CD4-positive, alpha-beta T cell treated with Interleukin-4 for 1 hour (primary cell): ENCODE measurements at places on chromosomes 16 and 17.

DNA sequence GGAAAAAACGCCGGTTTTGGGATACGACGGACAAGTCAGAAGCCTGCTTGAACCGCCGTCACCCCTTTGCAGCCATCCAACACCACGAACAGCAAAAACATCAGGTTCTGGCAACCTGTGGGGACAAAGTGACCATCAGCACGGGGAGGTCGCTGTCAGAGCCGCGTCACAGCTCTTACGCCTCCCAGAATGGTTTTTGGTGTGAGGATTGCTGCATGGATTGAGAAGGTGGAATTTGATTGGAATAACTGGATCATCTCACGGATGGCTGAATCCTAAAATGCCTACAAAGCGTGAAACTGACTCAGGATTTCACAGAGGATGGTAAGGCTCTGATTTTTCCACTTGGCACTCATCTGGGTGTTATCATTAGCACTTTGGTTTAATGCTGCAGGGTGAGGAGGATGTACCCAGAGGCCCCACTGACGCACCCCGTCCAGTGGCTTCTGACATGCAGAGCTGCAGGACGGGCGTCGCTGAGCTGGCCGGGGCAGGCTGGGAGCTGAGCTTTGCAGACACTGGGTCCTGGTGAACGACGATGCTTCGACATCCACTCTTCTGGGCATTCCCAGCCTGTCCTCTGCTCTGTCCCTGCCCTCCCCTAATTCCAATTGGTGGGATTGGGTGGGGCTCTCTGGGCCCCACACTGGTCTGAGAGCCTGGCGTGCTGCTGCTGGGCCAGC is 73.4 kb upstream of the CREBBP start:
- no peak for DNase-seq

DNA sequence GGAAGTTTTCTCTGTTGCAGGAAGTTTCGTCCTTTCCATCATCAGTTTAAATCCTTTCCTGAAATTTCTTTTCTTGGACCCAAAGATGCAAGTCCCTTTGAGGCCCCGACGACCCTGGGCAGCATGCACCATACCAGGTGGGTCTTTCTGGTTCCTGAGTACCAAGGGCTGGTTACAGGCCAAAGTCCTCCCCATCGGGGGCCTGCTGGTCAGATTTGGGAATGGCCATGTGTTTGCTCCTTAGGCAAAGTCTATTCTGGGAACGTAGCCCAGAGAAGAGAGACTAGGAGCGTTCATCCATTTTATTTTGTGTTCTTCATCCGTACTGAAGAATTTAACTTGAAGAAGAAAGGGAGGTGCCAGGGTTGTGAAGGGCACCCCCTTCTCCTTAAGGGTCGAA is 17.5 kb upstream of the ADAM11 start:
- no peak for DNase-seq

DNA sequence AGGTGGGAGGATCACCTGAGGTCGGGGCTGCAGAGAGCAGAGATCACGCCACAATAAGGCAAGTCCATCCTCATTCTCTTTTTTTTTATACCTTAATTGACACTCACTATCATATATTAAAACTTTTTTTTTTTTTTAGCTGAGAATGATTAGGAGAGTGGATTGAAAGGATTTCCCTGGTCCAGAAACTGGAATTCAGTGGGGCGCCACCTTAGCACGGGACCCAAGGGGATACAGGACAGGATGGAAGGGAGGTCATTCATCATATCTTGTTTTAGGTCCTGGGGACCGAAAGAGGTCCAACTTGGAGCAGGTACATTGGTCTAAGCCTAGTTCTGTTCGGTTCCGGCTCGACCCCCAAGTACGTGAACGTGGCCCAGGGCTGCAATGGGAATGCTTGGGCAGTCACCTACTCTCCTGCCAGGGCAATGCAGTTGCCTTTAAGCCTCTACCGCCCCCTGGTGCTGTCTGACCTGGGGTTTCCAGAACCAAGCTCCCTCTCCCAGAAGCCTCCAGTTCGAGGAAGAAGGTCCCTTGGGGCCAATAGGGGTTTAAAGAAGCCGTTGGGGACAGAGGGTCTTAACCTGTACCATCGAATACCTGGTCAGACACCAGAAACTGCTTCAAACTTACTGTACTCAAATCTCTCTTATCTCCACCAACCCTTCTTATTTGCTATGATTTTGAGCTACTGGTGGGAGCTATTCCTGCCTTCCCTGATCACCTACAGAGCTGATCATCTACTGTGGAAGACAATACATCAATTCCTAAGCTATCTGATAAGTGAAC is 19.9 kb upstream of the GPATCH8 start:
- DNase-seq = peak; percentile 46

DNA sequence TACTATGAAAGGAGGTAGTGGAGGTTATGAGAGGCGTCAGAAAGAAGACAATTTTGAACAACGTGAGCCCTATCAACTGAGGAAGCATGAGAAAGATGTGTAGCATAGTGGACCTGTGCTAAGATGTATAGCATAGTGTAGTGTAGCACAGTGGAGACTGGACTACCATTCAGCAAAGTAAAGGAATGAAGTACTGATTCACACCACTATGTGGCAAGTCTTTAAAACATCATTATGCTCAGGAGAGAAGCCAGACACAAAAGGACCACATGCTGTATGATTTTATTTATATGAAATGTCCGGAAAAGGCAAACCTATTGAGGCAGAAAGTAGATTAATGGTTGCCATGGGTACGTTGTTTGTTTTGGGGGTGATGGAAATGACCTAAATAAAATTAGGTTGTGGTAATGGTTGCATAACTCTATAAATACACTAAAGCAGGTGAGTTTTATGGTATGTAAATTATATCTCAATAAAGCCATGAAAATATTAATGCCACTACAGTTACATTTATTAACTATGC is 20.4 kb upstream of the XYLT1 start:
- no peak for DNase-seq

DNA sequence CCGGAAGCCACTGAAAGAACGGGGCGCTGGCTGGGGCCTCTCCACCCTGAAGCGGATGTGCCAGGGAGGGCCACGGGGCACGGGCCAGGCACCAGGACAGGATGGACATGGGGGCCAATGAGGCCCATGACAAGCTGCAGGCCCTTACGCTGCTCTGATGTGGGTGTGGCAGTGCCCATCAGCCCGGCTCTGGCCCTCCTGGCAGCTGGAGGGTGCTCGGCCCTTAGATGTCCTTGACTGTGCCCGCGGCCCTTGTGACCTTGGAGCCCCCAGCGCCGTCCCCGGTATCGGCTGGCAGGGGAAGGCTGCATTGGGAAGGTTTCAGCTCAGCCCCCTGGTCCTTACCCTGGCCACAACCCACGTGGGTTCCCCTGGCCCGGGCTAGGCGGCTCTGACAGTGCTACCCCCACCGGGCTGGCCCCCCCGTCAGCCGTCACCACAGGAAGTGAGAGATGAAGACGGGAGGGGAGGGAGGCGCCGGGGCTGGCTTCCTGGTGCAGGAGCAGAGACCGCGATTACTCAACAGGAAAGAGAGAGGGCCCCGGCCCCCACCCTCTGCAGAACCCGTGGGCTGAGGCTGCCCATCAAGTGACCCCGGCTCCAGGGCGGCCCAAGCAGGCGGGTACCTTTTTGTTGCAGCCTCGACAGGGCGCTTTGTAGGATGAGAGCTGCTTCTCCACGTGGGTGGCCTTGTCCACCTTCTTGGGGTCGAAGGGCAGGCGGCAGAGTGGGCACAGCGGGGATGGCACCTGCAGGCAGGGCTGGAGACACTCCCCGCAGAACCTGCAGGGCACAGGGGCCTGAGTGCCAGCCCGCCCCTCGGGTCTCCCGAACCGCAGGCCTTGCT is 5.3 kb downstream of the RNF166 start:
- peak; percentile 94 for DNase-seq

DNA sequence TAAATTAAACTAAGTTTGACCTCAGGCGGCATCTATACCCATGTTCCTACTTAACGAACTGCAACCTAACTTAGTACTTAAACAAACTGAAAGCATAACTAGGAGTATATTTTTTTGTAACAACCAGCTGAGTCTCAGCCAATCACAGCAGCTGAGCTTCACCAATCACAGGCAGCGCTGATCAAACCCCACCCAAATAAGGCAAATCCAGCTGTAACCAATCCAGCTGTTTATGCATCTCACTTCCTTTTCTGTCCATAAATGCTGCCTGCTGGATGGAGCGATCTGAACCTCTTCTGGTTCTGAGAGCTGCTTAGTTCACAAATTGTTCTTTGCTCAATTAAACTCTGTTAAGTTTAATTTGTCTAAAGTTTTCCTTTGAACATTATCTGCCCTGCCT is 131.3 kb downstream of the PMP22 start:
- no peak for DNase-seq

DNA sequence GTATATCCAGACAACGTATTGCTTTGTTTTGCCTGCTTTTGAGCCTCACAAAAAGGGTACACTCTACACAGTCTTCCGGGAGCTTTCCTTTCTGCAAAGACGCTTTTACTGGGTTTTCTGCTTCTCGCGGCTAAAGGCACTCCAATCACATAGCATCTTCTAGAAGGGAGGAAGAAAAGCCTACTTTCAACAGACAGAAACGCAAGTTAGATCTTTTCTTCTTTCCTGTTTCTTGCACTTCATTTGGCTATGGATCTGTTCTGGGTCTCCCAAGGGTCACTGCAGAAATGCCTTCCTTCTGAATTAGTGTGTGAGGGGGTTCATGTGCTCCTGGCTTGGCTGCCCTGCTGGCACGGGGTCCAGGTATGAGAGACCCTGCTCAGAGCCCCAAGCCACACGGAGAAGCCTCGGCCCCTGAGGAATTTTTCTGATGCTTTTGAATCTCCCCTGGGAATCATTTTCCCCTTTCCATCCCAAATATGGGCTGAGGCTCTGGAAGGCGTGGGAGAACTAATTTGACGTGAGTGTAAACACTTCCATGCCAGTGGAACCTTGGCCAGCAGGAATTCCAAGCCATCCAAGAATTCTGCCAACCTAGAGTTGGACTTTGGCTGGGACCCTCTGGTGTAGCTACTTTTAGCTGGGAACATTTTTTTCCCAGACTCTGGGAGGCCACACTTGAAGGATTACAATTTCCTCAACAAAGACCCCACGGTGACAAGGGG is 49.6 kb upstream of the NKD1 start:
- no peak for DNase-seq

DNA sequence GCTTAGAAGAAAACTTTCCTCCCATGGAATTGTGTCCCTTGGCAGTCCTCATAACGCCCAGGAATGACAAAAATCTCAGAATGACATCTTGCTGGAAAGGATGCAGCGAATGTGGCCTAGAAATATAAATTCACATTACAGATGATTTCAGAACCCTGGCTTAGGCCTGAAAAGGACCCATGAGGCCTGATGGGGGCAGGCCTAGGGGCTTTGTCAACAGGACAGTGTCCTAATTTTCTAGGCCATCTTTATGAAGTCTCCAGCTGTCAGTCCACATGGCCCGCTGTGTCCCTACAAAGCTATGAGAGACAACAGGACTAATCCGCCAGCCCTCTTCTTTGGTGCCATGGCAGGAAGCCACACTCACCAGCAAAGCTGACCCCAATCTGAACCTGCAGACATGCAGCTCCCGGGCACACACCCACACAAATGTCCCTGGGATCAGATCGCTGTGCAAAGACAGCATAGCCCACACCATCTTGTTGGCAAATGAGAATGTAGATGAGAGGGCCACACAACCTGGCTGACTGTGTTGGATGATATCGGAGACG is 40.4 kb upstream of the DNAH17 start:
- no peak for DNase-seq

DNA sequence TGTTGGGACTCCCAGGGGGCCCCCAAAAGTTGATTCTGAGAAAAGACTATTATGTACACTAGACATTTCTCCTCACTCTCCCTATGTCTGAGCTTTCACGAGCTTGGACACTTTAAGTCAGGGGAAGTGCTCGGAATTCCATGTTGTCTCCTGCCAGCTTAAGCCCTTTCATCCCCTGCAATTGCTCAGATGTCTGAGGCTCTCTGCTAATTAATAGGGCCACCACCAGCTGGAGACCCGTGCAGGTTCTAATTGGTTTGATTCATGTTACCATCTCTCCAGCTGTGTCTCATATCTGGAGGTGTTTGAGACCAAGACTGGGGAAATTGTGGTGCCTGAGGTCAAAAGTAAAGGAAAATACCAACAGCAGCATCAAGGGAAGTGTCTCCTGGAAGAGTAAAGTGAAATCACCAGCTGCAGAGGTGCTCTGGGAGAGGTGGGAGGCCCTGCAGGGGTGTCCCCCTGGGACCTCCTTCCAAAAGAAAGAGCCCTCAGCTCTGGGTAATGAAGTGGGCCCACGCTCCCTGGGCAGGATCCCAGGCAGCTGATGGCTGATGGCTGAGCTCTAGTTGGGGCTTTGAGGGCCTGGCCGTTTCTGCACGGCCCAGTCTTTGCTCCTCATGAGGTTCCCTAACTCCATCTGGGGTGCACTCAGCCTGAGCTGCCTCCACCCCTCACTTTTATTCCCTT is 5.8 kb upstream of the UTS2R start:
- DNase-seq = no peak

- DNase-seq = no peak
Measured at GRCh38 chr16:52956044-52956443, 96.7 kb downstream of the CHD9NB start.

GRCh38 chr17:77489239-77489892 is 348.6 kb downstream of the SEC14L1 start:
- no peak for DNase-seq

DNA sequence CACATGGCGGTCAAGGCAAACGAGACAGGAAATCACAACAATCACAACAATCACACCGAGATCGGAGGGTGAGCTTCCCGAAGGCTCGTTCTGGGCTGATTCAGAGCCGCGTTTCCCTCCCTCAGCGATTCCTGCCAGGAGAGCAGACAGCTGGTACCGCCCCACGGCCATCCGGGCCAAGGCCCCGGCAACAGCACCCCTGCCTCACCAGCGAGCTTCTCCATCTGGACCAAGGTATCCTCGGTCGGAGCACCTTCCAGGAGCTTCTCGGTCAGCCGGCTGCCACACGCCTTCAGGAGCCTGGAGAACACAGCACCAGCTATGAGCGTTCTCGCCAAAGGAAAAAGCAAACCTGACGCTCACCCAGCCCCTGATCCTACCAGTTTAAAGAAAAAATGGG is 15.2 kb upstream of the PLD6 start:
- DNase-seq = no peak

- no peak for DNase-seq
Measured at GRCh38 chr17:48925991-48926342, 17.8 kb downstream of the UBE2Z start.

DNA sequence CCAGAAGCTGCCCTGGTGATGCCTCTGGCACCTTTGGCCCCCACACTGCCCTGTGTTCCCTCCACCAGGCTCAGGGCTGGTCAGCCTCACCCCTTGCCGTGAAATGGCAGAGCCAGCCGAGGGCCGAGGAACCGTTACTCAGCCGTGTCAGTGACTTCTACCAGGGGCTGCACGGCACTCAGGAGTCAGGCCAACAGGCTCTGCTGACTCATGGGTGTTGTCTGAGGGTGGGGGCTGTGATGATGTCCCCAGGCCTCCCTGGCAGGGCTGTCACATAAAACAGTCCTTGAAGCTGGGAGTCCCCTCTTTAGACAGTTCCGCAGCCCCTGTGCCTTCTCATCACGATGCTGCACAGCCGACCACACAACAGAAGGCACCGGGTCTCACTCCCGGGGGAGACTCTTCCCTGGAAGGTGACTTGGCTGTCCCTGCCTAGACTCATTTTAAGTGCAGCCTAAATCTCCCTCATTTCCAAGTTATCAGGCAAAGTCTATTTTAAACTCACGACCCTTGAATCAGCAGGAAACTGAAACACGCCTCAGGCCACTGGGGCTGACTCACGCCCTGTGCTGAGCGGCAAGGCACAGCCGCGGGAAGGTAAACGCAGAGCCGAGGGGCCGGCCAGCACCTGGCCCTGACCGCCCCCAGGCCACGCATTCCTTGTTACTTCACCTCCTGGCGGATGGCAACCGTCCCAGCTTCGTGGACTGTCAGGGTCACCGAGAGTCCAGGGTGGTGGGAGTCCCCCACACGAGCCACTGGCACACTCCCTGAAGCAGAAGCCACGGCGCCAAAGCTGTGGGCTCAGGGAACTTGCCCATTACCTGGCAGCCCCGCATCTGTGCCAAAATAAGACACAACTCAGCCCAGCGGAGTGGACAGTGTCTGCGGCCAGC is 102.6 kb downstream of the ZNF778 start:
- no peak for DNase-seq
